ENCODE measurements at places on chromosomes 7 and 10.
A peak's percentile ranks its signal among the peaks of the same experiment; 100 is the strongest.

DNA sequence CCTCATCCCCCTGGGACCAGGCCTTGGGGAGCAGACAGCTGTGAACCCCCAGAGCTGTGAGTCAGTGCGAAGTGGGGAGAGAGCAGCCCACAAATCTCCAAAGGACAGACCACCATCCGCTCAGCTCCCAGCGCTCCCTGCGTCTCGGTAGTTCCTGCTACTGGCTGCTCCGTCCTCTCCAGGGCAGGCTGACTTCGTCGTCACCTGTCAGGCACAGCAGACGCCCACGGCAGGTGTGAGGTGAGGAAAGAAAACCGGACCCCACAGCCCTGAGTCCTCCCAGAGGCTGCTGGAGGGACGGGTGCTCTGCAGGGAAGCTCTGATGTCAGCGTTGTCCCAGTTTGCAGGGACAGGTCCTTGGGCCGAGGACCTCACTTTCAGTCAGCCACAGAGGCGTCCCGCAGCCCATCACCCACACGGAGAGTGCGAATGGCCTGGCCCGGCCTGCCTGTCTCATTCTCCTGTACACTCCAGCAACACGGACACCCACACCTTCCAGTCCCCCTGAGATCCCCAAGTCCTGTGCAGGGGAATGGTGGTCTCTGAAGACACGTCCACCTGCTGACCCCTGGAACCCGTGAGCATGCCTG lies 95.2 kb downstream of the DNAJB6 start:
- DNase-seq: no peak

- DNase-seq: peak; percentile 43
Observed at GRCh38 chr10:96765406-96766240, 45.3 kb upstream of the PIK3AP1 start.

- DNase-seq: no peak
Observed at GRCh38 chr10:36506697-36507496, 618.5 kb upstream of the ANKRD30A start.

GRCh38 chr7:111853201-111853990 lies 291.1 kb upstream of the IMMP2L start:
- DNase-seq: no peak

- no peak for DNase-seq
Observed at GRCh38 chr10:27779462-27780015, 33.9 kb upstream of the MKX start.

DNA sequence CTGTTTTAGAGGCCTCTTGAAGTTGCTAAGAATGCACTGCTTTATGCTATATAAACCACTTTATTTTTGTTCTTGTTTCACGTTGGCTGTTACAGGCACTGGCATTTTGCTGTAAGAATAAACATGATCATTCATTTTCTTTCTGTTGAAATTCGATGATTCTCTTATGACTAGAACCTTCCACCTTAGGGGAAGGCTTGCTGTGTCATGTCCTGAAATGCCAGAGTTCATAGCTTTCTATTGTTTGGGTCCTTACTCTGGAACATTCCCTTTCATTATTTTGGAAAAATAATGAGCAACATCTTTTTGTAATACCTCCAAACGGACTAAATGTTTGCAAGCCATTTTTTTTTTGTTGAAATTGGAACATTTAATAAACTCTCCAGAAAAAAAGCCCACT lies 495.1 kb upstream of the POT1 start:
- no peak for DNase-seq

GRCh38 chr7:4882169-4883032 lies 1.1 kb downstream of the RADIL start:
- DNase-seq: no peak

- no peak for DNase-seq
Observed at GRCh38 chr10:82400841-82401240, 525.8 kb downstream of the NRG3 start.

DNA sequence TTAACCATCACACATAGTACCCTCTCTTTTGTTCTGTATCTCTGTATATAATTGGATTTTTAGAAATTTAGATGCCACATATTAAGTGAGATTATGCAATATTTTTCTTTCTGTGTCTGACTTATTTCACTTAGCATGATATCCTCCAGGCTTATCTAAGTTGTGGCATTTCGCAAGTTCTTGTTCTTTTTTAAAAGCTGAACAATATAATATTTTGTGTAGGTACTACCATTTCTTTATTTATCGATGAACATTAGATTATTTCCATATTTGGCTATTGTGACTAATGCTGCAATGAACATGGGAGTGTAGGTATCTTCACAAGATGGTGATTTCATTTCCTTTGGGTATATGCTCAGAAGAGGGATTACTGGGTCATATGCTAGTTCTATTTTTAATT lies 295.0 kb downstream of the SUGCT start:
- no peak for DNase-seq

- DNase-seq: peak; percentile 79
Observed at GRCh38 chr7:27277628-27278027, 35.0 kb downstream of the EVX1 start.

DNA sequence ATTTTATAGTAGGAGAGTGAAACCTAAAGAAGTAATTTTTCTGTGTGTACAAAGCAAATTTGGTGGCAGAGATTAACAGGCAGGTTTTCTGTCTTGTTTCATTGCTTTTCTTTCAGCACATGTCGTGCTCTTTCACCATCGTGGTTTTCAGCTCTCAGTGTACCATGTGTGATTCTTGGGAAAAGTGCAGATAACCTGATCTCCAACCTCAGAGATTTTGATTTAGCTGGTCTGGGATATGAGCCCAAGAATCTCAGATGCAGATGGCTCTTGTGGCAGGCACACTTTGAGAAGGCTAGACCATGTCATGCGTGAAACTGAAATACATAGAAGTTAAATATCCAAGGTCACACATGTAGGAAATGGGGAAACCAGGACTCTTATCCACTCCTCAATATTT lies 317.4 kb downstream of the EXOC4 start:
- no peak for DNase-seq

DNA sequence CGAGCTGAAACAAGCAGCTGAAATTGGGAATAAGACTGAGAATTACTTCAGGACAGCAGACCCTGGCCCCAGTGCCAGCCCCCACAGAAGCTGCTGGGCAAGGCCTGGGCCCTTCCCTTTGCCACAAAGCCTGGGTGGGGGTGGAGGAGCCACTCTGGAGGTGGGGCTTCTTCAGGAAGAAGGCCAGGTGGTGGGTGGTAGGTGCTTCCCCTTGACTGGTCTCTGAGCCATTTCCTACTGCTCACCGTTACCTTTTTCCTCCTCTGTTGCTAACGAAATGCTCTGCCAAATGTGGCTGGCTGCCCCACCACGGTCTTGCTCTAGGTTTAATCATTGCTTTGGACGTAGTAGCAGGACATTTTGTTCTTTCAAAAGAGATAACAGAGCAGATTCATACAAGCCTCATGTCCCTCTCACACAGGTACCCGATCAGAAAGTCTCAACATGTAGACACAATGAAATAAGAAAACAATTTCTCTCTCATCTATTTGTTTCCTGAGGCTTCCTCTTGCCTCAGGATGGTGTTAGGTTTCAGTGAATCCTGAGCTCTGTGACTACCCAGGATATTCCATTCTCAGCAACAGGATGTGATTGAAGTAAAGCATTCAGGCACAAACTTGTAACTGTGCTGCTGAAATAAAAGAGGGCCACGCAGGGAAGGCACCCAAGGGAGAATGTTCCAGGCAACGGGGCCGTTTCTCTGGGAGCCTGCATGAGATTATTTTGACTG lies 66.5 kb downstream of the WDR11 start:
- peak; percentile 35 for DNase-seq

DNA sequence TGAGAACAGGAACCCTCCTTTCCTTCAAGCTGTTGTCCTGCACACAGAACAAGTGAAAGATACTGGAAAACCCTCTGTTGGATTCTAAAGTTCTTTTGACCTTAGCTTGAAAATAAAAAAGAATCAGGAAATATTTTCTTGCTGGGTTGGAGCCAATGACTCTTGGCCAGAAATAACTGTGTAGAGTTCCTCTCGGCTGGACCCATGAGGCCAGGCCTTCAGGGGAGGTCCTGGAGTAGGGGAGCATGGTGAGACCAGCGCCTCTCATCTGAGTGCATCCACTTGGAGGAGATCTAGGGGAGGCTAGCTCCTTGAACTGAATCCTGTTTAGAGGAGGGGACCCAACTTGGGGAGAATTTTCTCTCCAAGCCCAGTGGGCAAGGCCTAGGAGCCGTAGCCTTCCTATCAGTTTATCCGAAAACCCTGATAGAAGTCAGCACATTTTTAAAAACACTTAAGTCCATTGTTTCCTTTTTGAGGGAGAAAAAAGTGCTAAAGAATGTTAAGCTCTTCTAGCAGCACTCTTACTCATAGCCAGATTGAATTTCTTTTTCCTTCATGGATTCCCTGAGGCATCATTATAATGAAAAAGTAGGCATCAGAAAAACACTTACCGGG lies 635.7 kb upstream of the ANKRD30A start:
- peak; percentile 64 for DNase-seq

DNA sequence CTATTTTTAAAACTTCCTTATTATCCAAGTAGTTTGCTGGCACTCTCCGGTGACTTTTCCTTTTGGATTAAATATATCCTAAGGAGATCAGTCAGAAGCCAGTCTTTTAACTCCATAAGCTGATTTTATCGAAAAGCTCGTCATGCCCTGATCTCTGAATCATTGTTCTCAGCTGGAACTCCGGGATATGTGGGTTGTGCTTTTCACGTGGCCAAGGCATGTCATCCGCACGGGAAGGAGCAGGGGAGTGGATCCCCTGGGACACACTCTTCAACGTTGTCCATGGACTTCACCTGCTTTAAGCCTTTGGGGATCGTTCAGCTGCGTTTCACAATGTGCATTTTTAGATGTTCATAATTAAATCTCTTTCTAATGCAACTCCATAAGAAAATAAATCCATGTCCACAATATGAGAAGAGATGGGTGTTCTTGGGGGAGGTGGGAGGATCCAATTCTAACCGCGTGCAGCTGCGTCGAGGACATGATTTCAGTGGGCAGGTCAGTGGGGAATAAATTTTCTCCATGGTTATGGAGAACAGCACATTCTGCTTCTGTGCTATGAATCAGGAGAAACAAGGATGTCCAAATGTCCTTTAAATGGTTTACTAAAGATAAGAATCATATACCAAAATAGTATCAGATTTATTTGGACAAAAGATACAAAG lies 229.5 kb upstream of the ADARB2 start:
- peak; percentile 23 for DNase-seq

DNA sequence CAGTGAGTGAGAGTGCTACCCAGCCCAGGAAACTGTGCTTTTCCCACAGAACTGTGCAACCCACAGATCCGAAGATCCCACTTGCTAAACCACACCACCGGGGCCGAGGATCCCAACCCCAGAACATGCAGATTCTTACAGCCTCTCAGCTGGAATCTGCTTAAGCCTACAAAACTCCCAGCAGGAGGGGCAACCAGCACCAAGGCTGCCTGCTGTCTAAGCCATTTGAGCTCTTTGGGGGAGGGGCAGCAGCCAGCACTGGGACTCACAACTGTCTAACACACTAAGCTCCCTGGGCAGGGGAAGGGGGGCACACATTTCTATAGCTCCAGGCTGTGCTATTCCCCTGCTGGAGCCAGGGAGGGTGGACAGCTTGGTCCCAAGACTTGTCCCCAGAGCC lies 529.9 kb downstream of the XPNPEP1 start:
- DNase-seq: no peak

- peak; percentile 48 for DNase-seq
Observed at GRCh38 chr10:122342293-122343134, 32.0 kb upstream of the PLEKHA1 start.

GRCh38 chr7:23967949-23968599 lies 258.1 kb downstream of the STK31 start:
- no peak for DNase-seq

GRCh38 chr10:45052700-45053099 lies 52.0 kb downstream of the ZNF22 start:
- no peak for DNase-seq

DNA sequence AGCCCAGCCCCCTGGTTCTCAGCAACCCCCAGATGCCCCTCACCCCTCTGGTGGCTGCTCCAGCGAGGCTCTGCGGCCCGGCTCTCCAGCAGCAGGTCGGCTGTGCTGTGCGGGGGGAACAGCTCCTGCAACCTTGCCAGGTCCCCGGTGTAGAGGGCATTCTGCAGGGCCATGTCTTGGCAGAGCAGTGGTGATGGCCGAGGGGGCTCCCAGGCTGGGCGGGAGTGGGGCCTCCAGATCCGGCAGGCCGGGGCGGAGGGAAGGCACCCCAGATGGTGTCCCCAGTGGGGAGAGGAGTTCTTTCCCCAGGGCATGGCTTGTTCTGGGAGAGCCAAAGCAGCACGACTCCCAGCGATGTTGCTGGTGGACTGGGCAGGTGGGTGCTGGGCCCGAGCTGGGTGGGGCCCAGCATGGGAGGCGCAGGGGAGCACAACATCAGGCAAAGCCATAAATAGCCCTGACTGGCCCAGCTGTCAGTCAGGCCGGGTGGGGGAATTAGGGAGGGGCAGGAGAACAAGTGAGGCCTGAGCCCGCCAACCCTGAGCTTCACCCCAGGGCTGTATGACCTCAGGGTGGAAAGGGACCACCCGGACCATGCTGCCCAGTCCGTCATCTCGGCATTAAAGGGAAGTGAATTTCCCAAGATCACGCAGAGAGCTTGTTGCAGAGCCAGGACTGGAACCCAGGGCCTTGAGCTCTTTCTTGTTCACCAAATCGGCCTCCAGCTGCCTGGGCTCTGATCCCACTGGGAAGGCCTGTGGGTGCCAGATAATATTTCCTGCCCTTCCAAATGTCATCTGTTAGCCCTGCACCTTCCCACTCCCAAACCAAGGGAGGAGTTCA lies 580 bp upstream of the ASB10 start:
- DNase-seq: no peak
